ENCODE measurements at places on chromosomes 7 and 10.

DNA sequence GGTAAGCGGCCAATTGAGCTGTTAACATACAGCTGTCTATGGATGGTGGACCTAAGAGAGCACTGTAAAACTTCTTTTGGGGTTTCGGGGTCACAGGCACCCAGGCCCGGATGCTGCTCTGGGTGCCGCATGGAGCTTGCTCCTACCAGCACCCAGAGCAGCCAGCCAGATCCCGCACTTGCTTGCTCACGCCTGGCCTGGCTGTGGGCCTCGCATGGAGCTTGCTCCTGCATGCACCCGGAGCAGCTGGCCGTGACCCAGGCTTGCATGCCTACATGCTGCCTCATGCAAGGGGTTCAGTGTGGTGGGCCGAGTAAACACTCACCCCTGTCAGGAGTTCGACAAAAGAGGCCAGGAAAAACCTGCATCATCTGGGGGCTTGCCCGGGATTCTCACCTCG, 896.9 kb downstream of the SORCS1 start:
- DNase-seq, result no peak

- no peak for DNase-seq
Observed at GRCh38 chr10:86261941-86262687, 104.5 kb downstream of the GRID1 start.

- DNase-seq, result no peak
Observed at GRCh38 chr10:15588151-15588550, 131.6 kb downstream of the ITGA8 start.

DNA sequence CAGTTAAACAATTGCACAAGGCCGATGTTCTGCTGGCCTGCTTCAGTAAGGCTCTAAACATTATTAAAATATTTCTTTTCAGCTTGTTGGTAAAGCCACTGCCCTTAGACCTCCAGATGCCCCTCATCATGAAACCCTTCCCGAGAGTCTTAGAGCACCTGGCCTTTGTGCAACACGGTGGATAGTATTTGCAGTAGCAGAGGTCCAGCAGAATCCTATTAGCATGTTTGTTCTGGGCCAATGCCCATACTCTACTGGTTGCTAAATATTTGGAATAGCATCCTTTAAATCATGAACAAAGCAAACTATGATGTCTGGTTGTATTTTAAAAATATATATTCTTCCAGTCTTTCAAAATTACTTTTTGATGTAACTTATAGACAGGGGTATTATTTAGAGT, 584.6 kb downstream of the CNTNAP2 start:
- peak; percentile 47 for DNase-seq

- DNase-seq, result no peak
Observed at GRCh38 chr7:110541962-110542361, 549.0 kb upstream of the LRRN3 start.

DNA sequence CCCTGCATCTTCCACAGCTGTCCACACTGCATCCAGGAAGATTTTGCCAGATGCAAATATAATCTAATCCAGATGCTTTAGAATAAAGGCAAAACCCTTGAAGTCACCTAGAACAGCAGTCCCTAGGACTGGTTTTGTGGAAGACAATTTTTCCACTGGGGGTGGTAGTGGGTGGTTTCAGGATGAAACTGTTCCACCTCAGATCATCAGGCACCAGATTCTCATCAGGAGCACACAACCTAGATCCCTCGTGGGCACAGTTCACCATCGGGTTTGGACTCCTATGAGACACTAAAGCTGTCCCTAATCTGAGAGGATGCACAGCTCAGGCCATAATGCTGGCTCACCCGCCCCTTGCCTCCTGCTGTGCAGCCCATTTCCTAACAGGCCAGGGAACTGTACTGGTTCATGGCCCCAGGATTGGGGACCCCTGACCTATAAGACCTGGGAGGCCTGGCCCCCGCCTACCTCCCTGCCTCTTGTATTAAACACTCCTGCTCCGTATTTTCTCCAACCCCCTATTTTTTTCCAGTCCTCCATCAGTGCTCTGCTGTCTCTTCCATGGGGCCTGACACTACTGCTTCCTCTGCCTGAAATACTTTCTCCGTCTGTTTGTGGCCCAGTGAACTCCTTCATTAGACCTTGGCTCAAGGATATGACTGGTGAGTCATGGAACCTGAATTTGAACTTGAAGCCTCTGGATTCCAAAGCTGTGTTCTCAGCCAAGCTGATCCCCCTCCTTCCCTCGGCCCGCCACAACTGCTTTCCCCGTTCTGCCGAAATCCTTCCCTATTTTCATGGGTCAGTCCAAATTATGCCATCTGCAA, 79.9 kb upstream of the RHEB start:
- DNase-seq, result no peak

DNA sequence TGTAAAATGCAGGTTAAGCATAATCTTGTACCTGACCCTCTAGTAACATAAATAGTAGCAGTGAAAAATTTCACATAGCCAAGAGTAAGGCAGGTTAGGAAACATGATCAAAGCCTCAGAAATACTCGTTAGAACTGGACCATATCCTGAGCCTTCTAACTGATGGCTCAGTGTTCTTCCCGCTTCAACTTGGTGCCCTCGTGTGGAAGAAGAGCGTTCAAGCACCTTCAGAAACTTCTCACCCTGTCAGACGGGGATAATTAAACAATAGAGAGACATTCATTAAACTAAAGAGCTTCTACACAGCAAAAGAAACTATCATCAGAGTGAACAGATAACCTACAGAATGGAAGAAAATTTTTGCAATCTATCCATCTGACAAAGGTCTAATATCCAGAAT, 124.5 kb downstream of the MYOF start:
- peak; percentile 5 for DNase-seq

GRCh38 chr10:31679936-31680335, 248.7 kb downstream of the ARHGAP12 start:
- DNase-seq, result no peak

GRCh38 chr10:114708717-114709335, 50.8 kb upstream of the ABLIM1 start:
- no peak for DNase-seq

DNA sequence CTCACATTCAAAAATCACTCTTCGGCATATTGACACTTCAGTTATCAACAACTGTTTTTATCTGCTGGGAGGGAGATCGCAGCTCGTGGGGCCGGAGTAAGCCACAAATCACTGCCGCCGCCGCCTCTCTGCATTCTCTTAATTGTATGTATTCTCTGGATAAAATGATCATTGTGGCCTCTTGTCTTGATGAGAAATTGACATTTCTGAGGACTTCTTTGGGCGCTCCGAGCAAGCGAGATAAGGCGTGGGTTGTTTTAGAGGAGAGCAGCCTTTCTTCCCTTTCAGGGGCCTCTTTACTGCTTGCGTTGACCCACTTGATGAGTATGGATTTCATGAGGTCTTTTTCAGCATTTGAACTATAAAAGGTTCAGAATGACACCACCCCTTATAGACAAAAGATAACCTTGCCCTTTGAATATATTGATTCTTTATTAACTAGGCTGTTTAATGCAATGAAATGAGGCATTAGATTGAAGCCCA, 130.6 kb downstream of the EBF3 start:
- DNase-seq, result no peak

- DNase-seq, result no peak
Observed at GRCh38 chr10:51086710-51087109, 12.4 kb downstream of the PRKG1 start.

- no peak for DNase-seq
Observed at GRCh38 chr10:24382979-24383663, 174.2 kb downstream of the KIAA1217 start.

DNA sequence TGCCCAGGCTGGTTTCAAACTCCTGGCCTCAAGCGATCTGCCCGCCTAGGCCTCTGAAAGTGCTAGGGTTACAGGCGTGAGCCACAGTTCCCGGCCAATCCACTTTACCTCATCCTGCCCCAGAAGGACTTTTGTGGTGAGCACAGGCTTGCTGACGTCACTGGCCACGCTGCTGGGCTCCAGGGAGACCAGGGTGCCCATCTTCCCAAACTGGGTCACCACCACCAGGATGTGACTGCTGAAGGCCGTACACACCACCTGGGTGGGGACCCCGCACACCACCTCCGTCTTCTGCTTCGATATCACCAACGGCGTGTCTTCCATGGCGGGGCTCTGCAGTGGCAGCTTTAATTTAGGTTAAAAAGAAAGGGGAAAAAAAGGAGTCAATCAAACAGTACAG, 816 bp downstream of the PSMG3 start:
- no peak for DNase-seq

GRCh38 chr7:128920913-128921582, 10.5 kb upstream of the KCP start:
- DNase-seq, result no peak

DNA sequence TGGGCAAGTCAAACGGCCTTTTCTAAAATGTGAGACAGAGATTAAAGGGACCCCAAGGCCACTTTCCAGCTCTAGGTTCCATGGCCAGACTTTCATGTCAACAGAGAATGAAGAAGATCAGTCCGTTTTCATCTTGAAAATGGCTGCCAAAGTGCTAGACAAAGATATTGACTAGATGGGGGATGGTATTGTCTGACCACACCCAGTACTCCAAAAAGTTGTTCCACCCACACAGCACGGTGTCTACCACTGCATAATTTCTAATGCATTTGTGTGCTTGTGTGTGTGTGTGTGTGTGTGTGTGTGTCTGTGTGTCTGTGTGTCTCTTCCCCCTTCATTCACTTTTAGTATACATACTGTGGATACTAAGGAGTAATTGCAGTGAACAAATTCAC, 1.3 kb downstream of the COL1A2 start:
- DNase-seq, result no peak

GRCh38 chr10:11578802-11579255, 32.6 kb downstream of the USP6NL start:
- DNase-seq, result no peak

DNA sequence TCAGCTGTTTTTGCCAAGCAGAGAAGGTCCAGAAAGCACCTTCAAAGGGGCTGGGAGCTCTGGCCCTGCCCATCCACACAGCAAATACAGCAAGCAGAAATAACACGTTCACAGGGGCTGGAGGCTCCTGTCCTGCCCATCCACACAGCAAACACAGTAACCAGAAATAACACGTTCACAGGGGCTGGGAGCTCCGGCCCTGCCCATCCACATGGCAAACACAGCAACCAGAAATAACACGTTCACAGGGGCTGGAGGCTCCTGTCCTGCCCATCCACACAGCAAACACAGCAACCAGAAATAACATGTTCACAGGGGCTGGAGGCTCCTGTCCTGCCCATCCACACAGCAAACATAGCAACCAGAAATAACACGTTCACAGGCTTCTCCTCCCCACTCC, 558.1 kb downstream of the PTPRN2 start:
- peak; percentile 91 for DNase-seq

GRCh38 chr7:45962861-45963260, 41.8 kb upstream of the IGFBP3 start:
- no peak for DNase-seq

GRCh38 chr7:46774515-46774914, 807.4 kb downstream of the TNS3 start:
- DNase-seq, result no peak

DNA sequence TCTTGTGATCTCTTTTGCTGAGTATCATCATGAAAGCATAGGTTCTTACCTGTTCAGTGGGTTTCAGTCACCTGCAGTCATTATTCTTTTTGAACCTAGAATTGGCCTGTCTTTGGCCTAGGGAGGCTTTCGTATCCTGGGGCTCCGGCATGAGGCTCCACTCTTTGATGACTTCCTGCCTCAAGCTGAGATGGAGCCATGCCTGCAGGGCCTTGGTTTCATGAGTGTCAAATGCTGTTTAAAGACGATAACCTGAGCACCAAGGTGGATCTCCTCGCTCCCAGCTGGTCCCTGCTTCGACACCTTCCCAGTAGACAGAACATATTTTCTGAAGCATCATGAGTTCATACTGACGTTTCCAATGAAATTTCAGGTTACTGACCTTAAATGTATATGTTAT, 597.8 kb upstream of the FOXK1 start:
- no peak for DNase-seq

GRCh38 chr10:35208536-35208935, 81.9 kb downstream of the CREM start:
- DNase-seq, result no peak

GRCh38 chr7:88500131-88500530, 193.4 kb upstream of the STEAP4 start:
- DNase-seq, result no peak

DNA sequence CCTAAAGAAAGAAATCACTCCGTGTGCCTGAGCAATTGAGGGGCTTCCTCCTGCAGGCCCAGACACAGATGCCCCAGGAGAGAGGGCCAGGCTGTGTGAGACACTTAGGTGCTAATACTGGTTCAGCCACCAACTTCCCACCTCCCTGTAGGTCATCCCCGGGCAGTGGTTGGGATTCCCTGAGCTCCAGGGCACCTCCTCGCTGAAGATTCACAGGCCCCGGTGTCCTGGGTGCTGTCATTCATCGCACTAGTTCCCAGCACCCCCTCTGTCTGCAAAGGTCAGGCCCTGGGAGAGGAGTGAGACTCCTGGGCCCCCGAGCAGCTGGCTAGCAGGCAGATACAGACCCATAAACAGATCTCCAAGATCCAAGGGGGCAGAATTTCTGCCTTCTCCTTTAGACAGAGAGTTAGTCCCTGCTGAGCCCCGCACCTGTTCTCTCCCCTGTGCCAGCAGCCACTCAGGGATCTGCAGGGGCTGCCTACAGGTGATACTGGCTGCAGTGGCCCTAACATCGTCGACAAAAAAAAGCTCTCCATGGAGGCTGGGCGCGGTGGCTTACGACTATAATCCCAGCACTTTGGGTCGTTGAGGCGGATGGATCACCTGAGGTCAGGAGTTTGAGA, 38.2 kb upstream of the GTF2I start:
- DNase-seq, result no peak

- DNase-seq, result no peak
Observed at GRCh38 chr10:43160921-43161255, 22.6 kb downstream of the CSGALNACT2 start.

DNA sequence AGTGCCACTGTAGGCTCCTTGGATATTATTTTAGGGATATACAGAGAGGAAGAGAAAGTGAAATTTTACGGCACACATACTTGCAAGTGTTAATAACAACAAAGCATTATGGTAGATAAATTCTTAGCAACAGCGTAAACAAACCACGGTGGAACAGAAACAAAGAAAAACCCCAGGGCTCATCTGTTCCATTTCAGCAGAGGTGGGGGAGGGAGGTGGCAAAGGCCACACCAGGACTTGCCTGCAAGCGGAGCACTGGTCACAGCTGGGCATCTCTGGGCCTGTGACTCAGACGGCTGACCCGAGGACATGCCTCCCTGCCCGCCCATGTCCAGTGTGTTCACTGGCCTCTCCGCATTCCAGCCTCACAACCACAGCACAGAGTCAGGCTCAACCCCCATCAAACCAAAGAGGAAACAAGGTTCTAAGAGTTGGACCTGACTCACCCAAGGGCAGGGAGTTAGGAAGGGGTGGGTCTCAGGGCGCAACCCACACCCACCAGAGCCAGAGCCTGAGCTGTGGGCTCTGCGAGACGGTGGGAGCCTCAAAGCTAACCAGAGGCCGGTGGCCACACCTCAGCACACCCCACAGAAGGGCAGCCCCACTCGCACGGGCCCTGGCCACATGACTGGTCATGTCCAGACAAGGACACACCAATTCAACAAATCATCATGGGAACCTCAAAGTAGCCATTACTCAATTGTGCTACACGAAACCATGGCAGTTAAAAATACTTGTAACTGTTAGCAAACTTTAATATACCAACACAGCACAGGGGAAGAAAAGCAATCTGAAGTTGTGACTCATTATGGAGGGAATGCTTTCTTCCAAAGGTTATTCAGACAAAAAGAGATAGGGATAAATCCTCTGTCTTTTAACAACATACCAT, 10.7 kb downstream of the ESYT2 start:
- no peak for DNase-seq

GRCh38 chr7:34096198-34096651, 190.9 kb downstream of the BMPER start:
- no peak for DNase-seq

All from NCI-H748 treated with DMSO at 0.1 percent for 48 hours (cell line).